ENCODE measurements at places on chromosomes 12 and 14.

GRCh38 chr12:1639538-1639937 lies 10.5 kb downstream of the WNT5B start:
- H3K36me3 ChIP-seq, result no peaks in the 10 kb centered on the region
- no peak overlapping the region for H3K4me3 ChIP-seq

DNA sequence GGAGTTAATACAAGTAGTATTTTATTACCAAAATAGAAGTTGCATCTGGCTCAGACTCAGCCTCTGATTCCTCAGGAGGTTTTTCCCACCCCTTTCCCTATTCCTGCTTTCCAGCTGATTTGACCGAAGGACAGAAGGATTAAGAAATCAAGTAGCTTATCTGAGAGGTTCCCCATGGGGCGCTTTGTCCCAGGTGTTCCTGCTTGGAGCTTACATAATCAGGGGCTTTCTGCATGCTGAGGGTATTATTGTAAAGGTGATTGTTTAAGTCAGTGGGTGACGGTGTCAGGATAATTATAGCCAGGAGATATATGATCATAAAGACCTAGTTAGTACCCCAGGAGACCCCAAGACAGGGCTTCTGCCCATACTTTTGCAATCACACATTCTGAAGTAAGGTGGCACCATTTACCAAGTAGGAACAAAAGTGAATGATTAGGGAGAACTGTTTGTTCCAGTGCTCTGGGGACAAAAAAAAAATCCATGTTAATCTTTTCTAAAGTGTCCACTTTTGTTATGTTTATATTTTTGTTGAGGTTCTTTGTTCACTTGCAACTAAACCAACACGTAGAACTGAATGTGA lies 921.3 kb downstream of the NRXN3 start:
- no peaks in the 10 kb centered on the region for H3K27me3 ChIP-seq
- no peak for DNase-seq
- H3K36me3 ChIP-seq, result no peaks in the 10 kb centered on the region
- no peak overlapping the region for H3K27ac ChIP-seq

- H3K4me3 ChIP-seq, result no peak overlapping the region
- H3K27ac ChIP-seq, result no peak overlapping the region
- no peaks in the 10 kb centered on the region for H3K4me1 ChIP-seq
Measured at GRCh38 chr12:39378341-39378740, 64.6 kb downstream of the KIF21A start.

GRCh38 chr12:16573398-16574077 lies 32.4 kb downstream of the LMO3 start:
- no peaks in the 10 kb centered on the region for H3K27me3 ChIP-seq
- no peaks in the 10 kb centered on the region for H3K4me1 ChIP-seq
- no peak overlapping the region for H3K27ac ChIP-seq
- no peak for DNase-seq
- H3K36me3 ChIP-seq, result no peaks in the 10 kb centered on the region
- no peak overlapping the region for H3K4me3 ChIP-seq

- no peak overlapping the region for H3K27ac ChIP-seq
- H3K36me3 ChIP-seq, result peaks cover 2% of the 10 kb centered on the region
- no peak overlapping the region for H3K4me3 ChIP-seq
- H3K27me3 ChIP-seq, result no peaks in the 10 kb centered on the region
Measured at GRCh38 chr14:34711169-34711568, 3.2 kb downstream of the CFL2 start.

DNA sequence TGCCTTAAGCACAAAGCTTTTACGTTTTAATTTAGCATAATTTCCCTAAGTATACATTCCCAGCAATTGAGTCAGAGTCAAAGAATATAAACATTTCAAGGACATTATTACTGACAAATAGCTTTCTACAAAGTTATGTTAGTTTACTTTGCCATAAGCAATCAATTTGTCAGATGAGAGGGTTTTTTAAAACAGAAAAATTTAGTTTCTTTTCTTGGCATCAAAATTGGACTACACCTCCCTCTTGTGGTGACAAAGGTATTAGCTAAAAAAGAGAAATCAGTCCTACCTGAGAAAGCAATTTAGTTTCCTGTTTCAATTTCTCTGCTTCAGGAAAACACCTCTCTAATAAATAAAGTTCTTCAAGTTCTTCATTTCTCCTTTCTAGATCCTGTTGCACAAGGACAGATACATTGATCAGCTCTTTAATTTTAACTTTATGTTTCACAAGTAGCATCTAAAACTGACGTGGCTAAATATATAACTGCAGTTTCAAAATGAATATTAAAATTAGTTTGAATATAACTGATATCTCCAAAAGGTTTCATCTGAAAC lies 39.9 kb downstream of the DNAI7 start:
- no peaks in the 10 kb centered on the region for H3K36me3 ChIP-seq
- DNase-seq, result peak; percentile 72
- H3K27ac ChIP-seq, result no peak overlapping the region
- H3K4me3 ChIP-seq, result no peak overlapping the region

DNA sequence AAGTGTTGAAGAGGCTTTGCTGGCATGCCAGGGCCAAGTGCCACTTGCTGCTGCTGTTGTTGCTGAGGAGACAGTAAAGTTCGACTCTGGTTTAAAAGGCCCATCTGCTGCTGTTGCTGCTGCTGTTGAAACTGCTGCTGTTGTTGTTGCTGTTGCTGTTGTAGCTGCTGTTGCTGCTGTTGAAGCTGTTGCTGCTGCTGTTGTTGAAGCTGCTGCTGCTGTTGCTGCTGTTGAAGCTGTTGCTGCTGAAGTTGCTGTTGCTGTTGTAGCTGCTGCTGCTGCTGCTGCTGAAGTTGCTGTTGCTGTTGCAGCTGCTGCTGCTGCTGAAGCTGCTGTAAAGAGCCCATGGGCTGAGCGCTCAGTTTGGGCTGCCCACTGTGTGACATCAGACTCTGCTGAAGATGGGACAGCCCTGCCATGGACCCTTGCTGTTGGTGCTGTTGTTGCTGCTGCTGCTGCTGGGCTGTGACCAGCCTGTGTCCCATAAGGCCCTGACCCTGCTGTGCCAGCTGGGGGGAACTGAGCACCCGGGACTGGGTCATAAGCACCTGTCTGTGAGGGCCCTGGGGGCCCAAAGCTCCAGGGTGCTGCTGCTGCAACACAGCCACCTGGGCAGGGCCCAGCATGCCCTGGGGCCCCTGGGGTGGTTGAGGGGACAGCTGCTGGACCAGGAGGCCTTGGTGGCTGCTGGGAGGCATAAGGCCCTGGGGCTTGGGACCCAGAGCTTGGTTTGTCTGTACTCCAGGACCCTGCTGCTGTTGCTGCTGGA lies 14.3 kb upstream of the PRKAG1 start:
- H3K4me3 ChIP-seq, result no peak overlapping the region
- H3K36me3 ChIP-seq, result peaks cover 74% of the 10 kb centered on the region
- no peaks in the 10 kb centered on the region for H3K4me1 ChIP-seq
- no peaks in the 10 kb centered on the region for H3K27me3 ChIP-seq
- no peak overlapping the region for H3K27ac ChIP-seq

GRCh38 chr12:6312529-6313325 lies 2.2 kb downstream of the PLEKHG6 start:
- no peak for DNase-seq
- H3K4me1 ChIP-seq, result no peaks in the 10 kb centered on the region
- no peaks in the 10 kb centered on the region for H3K36me3 ChIP-seq
- no peak overlapping the region for H3K27ac ChIP-seq
